Hematopoietic multipotent progenitor cell treated with erythropoietin and hydrocortisone succinate and interleukin-3 and kit ligand, for 17 days (in vitro differentiated cells): ENCODE measurements at places on chromosomes 7 and 10.

GRCh38 chr7:50068850-50069551 lies 24.0 kb downstream of the ZPBP start:
- DNase-seq: no peak

DNA sequence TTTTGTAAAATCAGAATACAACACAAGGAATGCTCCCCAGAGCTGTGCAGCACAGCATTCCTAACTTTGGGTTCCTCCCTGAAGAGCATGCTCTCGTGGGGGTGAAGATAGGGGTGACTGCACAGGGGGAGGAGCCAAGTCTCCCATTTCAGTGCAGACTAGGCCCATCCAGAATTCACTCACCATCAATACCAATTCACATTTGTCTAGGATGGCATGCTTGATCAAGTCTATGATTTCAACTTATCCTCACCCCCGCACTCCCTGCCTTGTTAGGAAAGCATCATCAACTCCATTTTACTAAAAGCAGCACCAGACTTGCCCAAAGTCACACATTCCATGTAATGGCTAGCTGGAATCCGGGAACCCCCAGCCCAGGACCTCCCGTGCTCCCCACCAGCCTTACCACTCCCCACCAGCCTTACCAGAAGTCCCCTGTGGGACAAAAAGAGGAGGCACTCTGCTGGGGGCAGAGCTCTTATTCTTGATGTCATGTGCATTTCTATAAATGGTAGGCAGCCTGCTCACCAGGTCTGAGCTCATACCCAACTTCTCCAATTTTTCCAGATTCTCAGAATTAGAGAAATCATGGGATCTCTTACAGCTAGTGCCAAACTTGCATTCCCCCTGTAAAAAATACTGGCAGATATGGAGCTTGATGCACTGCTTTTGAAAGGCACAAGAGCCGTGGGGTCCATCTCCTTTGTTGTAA lies 6.2 kb downstream of the PARP12 start:
- no peak for DNase-seq

- no peak for DNase-seq
These were observed 7.0 kb downstream of the MXI1 start for GRCh38 chr10:110214371-110214826.

GRCh38 chr7:18086165-18087025 lies 58.7 kb upstream of the PRPS1L1 start:
- no peak for DNase-seq

DNA sequence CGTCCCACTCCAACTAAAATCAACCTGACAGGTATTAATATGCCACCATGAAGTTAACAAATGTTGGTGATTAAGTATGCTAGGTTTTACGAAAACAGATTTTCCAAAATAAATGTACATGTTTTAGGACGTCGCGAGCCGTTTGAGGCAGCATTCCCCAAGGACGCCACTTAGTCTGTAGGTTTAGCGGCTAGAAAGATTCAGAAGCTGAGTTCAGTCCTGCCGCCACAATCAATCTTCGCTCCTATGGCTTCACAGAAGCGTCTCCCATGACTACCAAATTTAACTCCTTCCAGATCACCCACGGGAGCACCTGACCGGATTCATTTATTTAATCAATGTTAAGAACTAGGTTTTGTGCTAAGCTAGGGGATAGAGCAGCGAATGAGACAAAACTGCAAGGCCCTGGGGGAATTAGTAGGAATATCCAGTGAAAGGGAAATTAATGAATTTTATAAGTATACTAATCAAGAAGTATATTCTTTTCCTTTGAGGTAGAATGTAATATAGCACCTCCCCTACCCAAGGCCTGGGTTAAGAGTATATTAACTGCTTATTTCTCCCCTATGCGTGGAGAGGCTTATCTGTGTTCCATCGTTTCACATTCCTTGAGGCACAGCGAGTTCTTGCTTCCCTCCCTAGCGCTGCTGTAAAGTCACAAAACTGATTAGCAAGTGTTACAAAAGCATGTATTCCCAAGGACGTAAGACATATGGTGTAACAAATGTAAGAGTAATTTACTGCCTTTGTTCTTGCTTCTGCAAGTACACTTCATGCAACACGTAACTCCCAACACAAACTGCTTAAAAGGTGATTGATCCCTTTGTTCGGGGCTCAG lies 994 bp upstream of the CYP51A1 start:
- peak; percentile 17 for DNase-seq

- DNase-seq: no peak
These were observed 4.0 kb upstream of the LFNG start for GRCh38 chr7:2515424-2516193.

DNA sequence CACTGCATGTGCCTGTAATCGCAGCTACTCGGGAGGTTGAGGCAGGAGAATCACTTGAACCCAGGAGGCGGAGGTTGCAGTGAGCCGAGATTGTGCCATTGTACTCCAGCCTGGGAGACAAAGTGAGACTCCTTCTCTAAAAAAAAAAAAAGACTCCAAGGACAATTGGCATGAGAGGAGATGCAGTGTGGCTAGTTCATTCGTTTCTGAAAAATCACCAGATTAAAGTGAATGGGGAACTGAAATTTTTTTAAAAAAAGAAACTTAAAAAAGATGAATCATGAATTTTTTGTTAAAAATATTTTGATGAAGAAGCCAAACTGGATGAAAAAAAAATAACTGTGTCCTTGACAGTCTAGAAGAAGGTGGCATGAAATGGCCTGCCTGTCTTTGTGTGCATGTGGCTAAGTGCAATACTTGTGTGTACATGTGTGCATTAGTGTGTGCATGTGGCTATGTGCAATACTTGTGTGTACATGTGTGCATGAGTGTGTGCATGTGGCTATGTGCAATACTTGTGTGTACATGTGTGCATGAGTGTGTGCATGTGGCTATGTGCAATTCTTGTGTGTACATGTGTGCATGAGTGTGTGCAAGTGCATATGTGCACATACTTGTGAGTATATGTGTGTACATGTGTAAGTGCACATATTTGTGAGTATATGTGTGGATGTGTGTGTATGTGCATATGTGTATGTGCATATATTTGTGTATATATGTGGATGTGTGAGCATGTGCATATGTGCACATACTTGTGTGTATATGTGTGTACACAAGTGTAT lies 391.7 kb upstream of the KLF6 start:
- no peak for DNase-seq

- DNase-seq: no peak
These were observed 420 bp upstream of the KLHL7 start for GRCh38 chr7:23105086-23105643.
